ENCODE measurements at places on chromosomes 7 and 10.

DNA sequence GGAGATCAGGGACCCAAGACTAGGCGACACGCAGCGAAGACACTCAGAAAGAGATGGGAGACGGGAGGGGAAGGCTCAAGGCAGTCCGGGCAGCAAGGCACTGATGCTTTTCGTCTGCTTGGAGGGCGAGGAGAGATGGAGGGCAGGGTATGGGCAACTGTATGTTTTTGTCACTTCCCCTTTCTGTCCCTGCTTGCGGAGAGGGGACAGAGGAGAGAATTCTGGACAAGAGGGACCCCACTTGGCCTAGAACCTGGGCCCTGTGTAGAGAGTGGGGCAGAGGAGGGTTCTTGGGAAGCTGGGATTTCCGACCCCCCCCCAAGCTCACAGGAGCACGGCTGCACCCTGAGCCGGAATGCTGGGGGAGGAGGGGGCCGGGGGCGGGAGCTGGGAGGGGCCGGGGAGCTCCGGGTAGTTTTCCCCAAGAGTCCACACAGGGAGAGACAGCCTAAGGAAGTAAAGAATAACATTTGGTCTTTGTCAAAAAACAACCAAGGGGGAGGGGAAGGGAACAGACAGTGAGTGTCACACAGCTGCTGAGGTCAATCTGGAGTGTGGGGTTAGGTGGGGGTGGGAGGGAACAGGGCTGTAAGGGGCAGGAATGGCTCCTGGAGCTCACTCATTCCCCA is 1.8 kb downstream of the LRCH4 start:
- DNase-seq = no peak

DNA sequence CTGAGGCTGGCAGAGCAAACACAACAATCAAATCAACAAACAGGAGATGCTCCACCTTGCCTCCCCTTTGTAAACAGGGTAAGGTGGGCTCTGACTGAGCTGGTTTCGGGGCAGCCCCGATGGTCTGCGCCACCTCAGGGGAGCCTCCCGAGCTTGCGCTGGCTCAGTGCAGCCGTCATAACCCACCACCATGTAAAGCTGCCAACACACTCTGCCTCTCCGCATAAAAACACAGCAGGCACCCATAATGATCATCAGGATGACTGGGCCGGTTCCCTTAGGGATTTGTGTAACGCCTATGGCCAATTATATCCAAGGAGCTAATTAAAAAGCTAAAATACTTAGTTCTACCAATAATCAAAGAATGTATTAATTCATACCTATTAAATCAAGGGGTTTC is 124.5 kb downstream of the PRPF18 start:
- DNase-seq = no peak

DNA sequence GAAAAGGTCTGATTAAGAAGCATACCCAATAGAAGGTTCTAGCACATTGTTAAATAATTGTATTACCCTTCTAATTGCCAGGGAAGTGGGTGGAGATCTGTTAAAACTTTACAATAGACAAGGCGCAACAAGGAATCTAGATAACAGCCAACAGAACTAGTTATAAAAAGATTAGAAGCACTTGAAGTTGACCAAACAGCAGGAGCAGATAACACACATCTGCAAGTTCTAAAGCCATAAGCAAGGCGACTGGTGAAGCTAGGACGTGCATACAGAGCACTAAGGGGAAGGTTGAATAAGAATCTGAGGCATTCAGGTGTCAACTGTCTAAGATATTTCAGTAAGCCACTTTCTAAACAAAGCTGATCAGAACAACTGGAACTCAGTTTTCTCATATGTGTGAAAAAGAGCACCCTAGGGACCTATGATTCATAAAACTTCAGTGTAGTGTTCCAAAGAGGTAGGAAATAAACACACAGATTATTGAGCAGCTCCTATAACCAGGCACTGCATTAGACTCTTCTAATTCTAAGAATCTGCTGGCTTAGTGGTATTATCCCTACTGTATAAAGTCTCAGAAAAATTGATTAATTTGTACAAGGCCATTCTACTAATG is 111.2 kb downstream of the SAMD9 start:
- DNase-seq = no peak

- peak; percentile 68 for DNase-seq
These were observed 242.9 kb upstream of the CXCL12 start for GRCh38 chr10:44627591-44628354.

- peak; percentile 87 for DNase-seq
These were observed 598 bp downstream of the MMS19 start for GRCh38 chr10:97497572-97498075.

DNA sequence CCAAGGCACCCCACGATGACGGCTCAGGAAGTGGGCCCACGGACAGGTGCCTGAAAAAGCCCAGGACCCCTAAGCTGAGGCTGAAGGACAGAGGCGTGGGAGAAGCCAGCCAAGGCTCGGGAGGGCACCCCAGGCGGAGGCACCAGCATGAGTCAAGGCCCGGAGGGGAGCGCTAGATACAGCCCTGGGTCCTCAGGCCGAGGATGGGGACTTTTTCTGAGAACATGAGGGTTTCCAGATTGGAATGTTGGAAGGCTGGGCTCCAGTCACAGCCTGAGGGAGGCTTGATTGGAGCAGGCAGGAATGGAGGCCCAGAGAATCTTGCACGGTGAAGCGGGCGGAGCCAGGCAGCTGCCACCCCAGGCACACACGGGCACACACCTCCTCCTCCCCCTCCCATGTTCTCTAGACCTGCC is 19.0 kb upstream of the ELFN1 start:
- DNase-seq = no peak

Measured in EL (cell line).